ENCODE measurements at places on chromosomes 16 and 17.

DNA sequence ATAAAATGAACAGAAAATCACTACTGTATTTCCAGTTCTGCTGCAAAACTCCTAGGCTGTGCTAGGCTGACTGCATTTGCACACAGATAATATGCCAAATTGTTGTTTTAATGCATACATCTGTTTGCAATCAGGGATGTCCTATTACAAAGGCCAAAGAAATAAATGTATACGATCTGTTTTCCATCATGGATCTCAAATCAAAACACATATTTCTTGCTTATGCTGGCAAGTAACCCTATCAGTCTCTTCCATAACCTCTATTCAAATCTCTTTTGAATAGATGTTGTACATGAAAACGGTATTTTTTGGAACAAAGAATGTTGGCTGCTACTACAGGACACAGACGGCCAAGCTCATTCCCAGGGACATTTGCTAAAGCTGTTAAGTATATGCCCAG lies 56.6 kb downstream of the DUSP14 start:
- no peak for DNase-seq

- no peak for DNase-seq
Measured at GRCh38 chr16:55811811-55812210, 21.1 kb downstream of the CES1 start.

DNA sequence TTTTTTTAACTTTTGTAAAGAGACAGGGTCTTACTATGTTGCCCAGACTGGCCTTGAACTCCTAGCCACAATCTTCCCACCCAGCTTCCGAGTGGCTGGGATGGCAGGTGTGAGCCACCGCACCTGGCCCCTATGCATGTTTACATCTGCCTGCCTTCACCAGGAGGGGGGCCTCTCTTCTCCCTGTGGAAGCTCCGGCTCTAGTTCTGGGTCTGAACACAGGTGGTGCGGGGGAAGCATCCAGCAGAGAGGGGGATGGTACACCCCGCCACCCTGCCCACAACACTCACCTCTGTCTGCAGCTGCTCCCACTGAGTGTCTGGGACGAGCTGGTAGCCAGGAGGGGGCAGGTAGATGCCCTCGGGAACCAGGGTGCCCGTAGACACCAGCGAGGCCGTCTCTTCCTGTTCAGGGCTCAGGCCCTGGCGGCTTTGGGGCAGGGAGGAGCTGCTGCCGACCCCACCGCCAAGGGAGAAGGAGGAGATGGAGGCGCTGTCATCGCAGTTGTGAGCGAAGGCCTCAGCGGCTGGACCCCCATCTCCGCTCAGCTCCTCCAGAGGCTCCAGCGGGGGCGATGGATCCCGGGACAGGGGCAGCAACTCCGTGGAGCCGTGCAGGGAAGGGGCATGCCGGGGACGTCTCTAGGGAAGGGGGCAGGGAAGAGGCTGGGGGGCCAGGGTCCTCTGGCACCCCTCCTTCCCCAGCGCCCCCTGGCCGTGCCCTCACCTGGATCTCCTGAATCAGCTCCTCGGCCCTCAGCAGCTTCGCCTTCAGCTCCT lies 10.9 kb downstream of the RABEP2 start:
- no peak for DNase-seq

DNA sequence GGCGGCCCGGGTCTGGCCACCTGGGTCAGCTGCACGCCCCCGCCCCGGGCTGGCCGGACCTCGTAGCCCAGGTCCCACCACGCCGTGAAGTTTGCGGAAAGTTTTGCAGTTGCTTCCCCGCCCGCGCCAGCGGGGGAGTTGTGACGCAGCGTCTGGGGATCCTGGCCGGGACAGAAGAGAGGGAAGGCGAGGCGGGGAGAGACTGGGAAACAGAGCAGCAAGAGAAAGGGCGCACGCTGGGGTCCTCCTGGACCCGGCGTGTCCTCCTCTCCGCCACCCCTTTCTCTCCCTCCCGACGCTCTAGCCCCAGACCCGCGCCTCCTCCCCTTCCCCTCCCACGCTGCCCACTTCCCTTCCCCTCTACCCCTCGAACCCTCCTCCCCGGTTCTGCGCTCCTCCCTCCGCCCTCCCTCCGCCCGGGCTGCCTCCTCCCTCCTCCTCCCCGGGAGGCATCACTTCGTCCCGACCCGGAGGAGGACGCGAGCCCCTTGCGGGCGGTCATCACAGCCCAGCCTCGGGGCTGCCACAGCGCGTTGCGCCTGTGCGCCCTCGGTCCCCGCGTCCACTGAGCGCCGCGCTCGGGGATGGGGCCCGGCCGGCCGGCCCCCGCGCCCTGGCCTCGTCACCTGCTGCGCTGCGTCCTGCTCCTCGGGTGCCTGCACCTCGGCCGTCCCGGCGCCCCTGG lies at the start of gene MRC2:
MRC2 (plus strand) TSS at position 452 of the 685 bp plus-strand sequence; CDS start at position 585, 133 bp downstream.
- DNase-seq, result peak; percentile 86

DNA sequence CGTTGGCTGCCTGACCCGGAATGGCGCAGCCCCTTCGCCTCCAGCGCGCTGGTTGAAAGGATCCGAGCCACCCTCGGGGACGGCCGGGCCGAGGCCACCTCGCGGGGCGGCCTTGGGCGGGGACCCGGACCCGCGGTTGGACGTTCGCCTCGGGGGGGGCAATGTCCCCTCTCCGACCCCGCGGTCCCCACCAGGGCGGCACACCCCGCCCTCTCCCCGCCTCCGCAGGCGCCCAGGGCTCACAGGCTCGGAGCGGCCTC lies 1.0 kb upstream of the SOX8 start:
- no peak for DNase-seq

DNA sequence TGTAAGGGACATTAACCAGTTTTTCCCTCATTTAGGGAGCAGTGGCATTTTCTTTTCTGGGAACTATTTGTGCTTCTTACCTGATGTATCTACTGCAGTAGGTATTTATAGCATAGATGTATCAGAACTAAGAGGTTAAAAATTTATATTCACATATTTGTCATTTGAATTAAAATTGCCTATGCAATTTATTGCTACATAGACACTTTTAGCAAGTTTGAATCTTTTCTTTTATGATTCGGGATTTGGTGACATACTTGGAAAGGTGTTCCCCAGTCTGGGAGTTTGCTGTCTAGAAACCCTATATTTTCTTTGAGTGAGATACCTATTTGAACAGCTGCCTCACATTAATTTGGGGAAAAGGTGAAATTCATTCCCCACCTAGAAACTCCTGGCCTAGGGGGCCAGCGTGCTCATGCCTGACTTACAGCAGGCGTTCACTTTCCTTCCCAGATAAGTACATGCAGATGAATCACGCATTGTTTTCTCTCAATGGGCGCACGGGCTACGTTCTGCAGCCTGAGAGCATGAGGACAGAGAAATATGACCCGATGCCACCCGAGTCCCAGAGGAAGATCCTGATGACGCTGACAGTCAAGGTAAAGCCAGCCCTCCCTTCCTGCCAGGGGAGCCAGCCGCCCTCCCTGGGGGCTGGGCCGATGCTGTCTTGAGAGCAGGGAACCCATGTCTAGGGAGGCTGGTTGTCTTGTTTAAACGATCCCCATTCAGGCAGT lies 73.8 kb downstream of the SDR42E1 start:
- no peak for DNase-seq

- DNase-seq, result no peak
Measured at GRCh38 chr16:4942481-4942880, 5.5 kb upstream of the PPL start.

DNA sequence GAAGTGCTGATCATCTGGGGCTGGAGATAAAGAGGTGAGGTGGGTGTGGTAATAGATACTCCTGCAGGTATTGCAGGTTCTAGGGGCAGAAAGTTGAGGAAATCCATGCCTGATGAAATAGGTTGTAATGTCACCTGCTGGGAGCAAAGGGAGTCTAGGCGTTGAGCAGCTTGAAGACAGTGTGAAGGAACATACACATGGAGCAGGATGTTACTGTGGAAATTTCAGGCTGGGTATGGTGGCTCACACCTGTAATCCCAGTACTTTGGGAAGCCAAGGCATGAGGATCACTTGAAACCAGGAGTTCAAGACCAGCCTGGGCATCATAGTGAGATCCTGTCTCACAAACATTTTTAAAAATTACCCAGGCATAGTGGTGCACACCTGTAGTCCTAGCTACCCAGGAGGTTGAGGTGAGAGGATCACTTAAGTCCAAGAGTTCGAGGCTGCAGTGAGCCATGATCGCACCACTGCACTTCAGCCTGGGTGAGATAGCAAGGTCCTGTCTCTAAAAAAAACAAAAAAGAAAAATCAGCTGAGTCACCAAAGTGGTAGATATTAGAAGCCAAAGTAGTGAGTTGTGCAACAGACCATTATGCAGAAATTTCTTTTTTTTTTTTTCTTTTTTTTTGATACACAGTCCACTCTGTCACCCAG lies 9.1 kb upstream of the CRYBA1 start:
- peak; percentile 36 for DNase-seq

- DNase-seq, result peak; percentile 4
Measured at GRCh38 chr17:49992933-49993422, 2.0 kb downstream of the DLX3 start.

DNA sequence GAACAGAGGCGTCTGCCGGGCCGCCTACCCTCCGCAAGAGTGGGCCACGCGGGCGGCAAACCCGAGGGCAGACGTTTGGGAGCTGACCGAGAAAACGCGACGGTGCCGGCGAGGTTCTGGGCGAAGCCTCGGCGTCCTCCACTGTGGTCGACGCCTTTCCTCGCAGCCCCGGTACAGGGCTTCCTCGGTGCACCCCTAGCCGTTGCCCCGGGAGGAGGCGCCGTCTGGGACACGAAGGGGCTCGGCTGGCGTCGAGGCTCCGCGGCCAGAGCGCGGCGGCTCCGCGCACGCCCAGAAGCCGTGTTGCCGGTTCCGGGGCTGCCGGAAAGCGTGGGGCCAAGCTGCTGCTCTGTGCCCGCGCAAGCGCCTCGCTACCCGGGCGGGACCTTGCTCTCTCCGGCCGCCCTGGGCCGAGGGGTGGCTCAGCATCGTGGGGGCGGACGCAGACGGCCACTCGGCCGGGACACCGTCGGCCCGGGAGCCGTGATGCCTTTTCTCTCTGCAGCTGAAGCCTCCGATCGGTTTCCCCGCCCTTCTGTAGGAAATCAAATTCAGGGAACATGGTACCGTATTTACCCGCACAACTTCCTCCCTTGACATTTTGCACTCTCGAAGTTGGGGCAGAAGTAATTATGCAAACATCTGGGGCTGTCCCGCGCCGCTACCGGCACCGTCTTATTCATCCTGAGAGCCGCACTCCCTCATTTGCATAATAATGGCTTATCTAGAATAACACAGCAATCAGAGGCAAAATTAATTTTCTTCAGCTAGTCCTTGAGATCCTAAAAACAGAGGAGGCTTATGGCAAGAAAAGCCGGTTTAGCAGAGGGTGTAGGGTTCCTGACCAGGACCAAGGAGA lies 7.3 kb upstream of the CBX8 start:
- no peak for DNase-seq
